Naive thymus-derived CD4-positive, alpha-beta T cell (primary cell): ENCODE measurements at places on chromosomes 6 and 20. TPM values are rescaled to one million over a fixed set of nuclear protein-coding genes. Genes with fewer than 3 reads are reported as not detected.

- DNase-seq: peak; percentile 35
- no peak overlapping the region for H3K4me3 ChIP-seq
- no peak overlapping the region for H3K27ac ChIP-seq
- H3K36me3 ChIP-seq: no peaks in the 10 kb centered on the region
- H3K4me1 ChIP-seq: no peaks in the 10 kb centered on the region
Measured at GRCh38 chr6:79713701-79714322, 82.7 kb downstream of the SH3BGRL2 start.

DNA sequence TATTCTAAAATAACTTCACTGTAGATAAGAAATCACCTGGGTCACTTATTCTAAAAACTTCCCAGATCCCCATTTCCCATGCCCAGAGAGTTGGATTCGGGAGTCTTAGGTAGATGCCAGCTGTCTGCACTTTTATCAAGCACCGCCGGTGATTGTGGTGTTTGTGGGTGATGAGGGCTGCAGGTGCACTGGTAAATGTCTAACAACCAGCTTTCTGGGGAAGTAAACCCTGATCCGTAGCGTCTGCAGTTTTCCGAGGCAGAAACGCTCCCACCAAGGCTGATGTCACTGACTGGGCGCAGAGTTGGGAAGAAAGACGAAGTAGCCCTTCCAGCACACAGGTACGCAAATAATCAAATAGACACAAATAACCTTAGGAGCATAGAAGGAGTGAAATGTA, 152.2 kb upstream of the KCNG1 start:
- H3K27me3 ChIP-seq: no peaks in the 10 kb centered on the region
- H3K4me3 ChIP-seq: no peak overlapping the region
- H3K4me1 ChIP-seq: no peaks in the 10 kb centered on the region
- no peaks in the 10 kb centered on the region for H3K36me3 ChIP-seq
- no peak overlapping the region for H3K27ac ChIP-seq

- DNase-seq: no peak
- H3K4me3 ChIP-seq: no peak overlapping the region
- H3K27me3 ChIP-seq: no peaks in the 10 kb centered on the region
Measured at GRCh38 chr6:34284563-34285447, 36.0 kb upstream of the SMIM29 start.

BCAS4 gene
- polyA plus RNA-seq: 23.3 TPM

PPIL6 gene
- polyA plus RNA-seq: 0.44 TPM

LINC00237 gene
- not detected for polyA plus RNA-seq
